ENCODE measurements at places on chromosomes 11 and 22.

DNA sequence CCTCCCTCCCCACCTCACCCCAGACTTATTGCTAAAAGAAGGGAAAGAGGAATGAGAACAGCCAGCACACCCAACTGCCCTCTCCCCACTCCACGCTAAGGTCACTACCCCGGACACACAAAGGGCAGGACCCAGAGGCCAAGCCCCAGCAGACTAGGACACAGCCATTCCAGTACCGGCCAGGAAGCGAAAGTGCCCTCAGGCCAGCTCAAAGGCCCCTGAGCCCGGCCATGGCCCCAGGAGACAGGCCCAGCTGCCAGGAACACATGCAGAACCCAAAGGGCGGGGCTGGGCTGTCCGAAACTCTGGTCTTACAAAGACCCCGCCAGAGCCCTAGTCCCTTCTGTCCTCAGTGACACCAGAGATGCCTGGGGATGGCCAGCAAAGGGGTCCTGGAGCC, 5.5 kb downstream of the RCOR2 start:
- no peak for DNase-seq

DNA sequence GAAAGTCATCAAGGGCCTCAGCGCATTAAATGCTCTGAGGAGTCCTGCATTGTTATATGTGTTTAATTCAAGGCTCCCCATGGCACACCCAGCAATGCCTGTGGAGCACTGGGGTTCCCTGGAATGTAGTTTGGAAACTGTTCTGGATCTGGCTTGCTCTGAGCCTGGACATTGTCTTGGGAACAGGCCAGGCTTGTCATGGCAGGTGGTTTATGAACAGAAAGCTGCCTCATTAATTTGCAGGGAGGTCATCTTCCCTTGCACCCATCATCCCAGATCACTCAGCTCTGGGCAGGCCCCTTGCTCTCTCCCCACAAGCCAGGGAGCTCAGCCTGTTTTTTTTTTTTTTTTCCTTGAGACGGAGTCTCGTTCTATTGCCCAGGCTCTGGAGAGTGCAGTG, 32.9 kb downstream of the RPS6KA4 start:
- no peak for DNase-seq

DNA sequence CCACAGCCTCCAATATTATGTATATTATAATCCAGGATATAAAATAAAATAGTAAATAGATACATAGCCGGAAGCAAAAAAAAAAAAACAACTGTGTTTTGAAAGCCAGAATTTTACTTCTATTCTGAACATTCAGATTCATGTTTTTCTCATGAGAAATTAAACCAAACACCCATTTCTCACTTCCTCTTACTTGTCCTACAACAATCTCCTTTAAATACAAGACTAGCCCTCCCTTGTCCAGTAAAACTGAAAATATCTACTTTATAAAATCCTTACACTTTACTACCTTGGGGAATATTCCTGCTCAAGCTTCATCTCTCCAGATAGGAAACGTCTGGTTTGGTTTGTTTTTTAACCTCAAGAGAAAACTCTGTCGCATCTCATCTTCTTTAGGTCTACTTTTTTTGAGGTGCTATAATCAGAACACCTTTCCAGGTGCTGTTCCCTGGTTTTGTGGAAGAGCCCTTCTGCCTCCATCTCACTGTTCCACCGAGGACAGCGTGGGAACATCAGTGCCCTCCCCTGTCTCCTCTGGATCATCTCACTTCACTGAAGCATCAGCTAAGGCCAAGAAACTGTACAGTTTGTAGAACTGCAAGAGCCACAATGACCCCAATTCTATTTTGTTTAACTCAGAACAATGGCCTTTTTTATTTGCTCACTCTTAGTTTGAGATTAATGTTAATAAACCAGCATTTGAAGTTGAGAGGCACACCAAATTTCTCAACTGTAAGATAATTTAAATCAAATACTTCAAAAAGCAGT, 82.0 kb upstream of the ARHGAP32 start:
- DNase-seq, result peak; percentile 44

DNA sequence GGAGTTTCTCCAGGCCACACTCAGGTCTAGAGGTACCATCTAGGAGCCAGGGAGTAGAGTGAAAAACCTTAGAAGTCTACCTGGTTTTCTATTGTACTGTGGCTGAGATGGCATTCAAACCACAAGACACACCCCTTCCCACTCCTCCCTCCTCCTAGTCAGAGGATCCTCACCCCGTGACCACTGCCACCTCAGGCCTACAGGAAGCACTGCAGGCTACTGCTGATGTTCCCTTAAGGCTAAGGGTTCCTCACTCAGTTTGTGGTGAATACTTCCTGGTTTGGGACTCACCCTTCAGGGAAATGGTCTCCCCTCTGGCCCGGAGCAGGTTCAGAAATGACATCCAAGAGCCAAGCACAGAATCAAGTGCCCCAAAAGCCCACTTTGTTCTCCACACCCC, 1293.9 kb downstream of the JRKL start:
- no peak for DNase-seq

DNA sequence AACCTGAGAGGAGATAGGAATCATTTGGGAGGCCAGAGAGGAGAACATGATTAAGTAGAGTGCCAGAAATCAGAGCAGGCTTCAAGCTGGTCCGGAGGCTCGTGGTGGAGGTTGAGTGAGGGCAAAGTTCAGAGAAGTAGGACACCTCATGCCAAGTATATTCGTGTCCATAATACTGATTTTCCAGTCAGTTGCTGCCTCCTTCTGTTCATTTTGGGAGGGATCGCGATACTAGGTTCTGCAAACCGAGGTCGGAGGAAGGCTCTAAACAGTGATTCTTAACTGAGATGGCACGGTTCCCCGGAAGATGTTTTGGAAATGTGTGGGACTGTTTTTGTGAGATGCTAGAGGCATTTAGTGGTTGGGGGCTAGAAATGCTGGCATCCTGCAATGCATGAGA, 13.6 kb upstream of the CD3E start:
- DNase-seq, result peak; percentile 3

GRCh38 chr11:79291948-79292347, 148.9 kb downstream of the TENM4 start:
- DNase-seq, result no peak

- DNase-seq, result peak; percentile 69
Measured at GRCh38 chr11:818396-819128, at the start of gene PNPLA2. PNPLA2 (plus strand) TSS chr11:818914; CDS start chr11:819719, 805 bp downstream.

GRCh38 chr22:20671409-20672081, 102.4 kb upstream of the SERPIND1 start:
- DNase-seq, result peak; percentile 9

DNA sequence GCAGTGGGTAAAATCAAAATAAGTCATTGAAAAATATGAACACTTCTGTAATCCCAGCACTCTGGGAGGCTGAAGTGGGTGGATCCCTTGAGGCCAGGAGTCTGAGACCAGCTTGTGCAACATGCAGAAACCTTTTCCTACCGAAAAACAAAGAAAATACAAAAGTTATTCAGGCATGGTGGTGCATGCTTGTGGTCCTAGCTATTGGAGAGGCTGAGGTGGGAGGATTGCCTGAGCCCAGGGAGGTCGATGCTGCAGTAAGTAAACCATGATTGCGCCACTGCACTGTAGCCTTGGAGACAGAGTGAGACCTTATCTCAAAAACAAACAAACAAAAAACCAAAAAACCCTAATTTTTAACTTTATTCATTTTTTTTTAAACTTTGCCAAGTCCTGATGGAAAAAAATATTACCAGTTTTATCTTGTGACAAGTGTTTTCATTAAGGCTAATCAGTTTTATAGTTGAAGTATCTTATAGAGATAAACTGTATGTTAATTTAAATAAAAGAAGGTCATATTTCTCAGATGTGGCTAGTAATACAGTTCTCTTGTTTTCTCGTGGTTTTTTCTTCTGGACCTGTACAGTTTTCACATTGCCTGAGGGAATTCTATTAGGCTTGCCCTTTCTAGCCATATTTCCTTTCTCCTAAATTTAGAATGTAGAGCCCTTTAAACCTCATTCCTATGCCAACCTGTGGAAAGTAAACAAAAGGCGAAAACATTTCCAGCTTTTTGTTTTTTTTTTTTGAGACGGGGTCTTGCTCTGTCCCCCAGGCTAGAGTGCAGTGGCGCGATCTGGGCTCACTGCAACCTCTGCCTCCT, 9.4 kb downstream of the HIPK3 start:
- no peak for DNase-seq

DNA sequence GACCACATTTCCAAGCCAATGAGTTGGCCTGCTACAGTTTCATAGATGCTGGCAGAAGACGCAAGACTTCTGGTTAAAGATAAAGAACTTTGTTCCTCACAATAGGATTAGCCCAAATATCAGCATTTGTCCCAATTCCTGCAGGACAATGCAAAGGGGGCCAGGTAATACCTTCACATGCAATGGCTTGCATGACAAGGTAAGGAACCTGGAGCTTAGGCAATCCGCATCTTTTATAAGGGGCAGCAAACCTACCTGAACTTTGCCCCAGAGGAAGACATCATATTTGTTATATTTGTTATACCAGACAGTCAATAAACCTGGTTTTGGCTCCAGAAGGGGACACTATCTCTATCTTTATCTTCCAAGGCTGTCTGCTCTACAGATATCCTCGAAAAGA, 5.3 kb downstream of the P2RY6 start:
- DNase-seq, result no peak

DNA sequence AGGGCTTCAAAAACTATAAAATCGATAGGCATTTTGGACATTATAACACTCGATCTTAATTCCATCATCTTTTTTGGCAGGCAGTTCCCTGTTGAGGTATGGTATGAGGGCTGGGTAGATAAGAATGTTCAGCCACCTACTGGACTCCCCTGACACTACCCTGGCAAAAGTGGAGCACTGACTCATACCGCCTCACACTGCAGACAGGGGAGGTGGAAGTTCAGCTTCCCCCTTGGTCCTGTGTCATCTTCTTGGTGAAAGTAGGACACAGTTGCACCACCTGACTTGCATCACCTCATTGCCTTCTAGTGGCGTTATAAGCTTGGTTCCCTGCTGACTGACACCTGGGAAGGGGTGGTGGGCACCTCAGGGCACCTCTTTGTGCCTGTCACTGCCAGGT, 30.4 kb downstream of the PAAF1 start:
- no peak for DNase-seq

DNA sequence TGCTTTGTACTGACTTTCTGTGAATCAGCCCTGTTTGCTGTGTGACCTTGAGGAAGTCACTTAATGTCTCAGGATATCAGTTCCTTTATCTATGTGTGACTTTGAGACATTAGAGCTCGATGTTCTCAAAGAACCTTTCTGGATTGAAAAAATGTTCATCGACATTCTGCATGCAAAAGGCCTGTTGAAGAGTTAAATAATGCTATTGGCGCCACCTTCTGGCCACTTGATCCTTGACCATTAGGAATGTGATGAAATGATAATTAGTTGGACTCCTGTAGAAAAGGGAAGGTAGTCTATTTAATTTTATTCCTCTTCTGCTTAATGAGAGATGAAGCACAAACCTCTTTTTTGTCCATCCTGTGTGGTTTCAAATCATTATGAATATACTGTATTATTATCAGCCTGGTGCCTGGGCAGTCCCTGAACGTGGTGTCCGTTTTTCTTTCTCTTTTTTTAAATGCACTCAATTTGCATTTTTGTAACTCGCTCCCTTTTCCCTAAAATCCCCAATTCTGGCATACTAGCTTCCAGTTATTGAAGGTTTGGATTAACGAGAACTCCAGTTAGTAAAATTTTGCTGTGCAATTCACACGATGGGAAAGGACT, 20.7 kb downstream of the ELF5 start:
- peak; percentile 56 for DNase-seq

- no peak for DNase-seq
Measured at GRCh38 chr11:41222236-41222635, 237.2 kb downstream of the LRRC4C start.

DNA sequence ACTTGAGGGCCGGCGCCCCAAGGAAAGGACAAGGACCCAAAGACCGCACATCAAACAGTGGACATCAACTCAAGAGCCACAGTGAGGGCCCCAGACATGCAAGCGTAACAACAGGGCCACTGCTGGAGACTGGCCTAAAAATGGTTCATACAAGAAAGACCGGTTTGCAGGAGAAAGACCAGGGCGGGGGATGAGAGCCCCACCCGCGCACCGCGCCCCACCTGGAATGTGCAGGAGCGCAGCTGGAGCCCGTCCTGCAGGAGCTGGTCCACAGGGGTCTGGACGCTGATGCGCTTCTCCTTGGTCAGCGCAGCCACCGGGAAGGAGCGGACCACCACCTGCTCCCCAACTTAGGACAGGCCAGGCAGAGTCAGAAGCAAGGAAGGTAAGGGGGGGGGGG, 13.9 kb downstream of the SBF1 start:
- no peak for DNase-seq

DNA sequence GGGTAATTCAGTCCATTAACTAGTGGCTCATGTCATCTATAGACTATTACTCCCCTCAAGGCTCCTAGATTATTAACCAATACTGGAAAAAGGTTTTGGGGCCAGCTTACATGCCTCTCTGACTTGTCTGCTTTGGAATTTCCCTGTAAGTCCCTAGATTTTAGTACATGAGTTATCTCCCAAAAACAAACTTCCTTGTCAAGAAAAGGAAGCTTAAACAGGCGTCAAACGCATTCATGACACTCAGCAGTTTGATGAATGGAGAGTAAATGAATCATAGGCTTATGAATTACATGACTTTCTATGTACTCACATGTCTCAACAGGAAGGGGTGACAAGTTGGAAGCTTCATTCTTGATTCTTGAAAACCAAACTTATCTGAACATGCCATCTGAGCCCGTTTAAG, 70.8 kb downstream of the BLID start:
- DNase-seq, result no peak

- no peak for DNase-seq
Measured at GRCh38 chr11:130211781-130212401, 52.3 kb downstream of the ST14 start.

DNA sequence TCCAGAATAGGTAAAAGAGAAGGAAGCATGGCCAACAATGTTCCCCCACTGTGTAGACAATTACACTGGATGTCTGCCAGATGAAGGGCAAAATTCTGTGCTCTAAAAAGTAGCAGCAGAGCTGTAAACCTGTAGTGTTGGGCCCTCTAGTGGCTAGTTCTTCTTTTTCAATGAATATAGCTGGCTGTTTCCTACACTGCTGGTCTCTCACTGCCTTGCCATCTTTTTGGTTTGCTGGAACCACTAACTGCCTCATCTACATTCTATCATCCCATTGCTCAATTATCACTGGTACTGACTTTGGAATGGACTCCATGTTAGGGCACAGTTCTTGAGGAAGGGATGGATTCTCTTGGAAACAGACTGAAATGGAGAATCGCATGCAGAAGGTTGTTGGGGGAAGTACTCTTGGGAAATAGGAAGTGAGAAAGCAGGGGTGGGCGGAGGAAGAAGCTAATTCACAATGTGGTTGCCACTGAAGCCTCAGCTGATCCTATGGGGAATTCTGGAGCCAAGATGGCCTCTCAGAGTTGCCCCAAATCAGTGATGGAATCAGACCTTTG, 17.9 kb downstream of the KCNE3 start:
- DNase-seq, result peak; percentile 71

DNA sequence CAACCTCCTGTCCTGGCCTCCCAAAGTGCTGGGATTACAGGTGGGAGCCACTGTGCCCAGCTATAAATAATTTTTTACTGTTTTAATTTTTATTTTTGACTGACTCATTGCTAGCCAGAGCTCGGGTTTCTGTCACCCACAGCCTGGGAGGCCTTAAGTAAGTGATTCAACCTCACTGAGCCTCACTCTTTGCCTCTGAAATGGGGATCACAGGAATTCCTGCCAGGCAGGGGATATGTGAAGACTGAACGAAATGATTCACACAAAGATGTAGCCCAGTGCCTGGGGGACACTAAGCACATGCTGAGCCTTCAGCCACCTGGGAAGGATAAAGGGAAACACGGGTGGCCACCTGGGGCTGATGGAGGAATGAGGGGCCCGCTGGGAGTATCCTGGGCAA, 3.8 kb upstream of the LRRC74B start:
- DNase-seq, result no peak

GRCh38 chr11:27120211-27120610, 79.6 kb downstream of the BBOX1 start:
- DNase-seq, result no peak

- no peak for DNase-seq
Measured at GRCh38 chr11:104946907-104947306, 21.5 kb downstream of the CASP4 start.
